ENCODE measurements at places on chromosomes 1 and 21.

DNA sequence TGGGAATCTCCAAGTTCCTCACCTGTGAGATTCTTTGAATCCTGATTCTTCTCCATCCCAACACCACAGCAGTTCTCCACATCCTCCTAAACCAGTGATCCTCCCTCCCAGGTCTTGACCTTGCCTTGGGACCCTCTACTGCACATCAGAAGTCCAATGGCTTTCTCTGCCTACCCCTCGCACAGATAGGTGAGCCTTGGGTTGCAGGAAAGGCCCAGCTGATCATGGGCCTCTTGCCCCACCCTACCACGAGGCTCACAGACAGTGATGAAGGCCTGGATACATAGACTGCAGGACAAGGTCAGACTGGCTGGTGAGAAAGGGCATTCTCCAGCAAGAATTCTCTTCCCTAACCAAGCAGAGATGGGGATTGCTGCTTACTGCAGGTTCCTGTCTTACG is 825 bp downstream of the FABP3 start:
- no peak for DNase-seq

DNA sequence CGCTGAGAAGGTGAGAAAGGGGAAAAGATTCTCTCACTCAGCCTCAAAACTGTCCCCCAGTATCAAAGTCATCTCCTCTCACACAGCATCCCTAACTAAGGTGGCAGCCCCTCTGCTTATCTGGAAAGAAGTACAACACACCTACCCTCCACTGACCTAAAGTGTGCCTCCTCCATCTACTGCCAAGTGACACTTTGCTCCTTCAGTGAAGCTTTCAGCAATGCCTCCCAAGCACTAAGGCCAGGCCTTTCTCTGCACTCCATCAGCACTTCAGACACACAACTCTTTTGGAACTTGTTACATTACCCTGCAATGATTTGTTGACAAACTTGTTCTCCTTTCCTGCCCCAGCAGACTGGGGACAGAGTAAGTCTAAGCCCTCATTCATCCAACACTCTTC is 1.4 kb downstream of the SH3BP5L start:
- DNase-seq = no peak

DNA sequence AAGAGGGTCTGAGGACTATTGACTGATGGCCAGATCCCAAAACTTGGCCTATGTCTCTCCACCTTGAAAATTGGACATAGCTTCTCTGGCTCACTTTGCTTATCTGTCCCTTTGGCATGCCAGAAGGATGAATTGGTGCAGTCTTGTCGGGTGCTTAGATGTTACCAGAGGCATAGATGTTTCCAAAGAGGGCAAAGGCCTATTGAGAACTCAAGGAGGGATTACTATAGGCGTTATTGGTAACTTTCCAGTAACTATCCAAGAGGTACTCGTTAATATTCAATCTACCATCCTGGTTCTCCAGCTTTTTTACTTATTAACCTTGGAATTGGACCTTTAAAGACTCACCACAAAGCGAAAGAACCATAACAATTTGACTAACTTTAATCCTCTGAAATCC is 368.3 kb upstream of the ESRRG start:
- DNase-seq = no peak

DNA sequence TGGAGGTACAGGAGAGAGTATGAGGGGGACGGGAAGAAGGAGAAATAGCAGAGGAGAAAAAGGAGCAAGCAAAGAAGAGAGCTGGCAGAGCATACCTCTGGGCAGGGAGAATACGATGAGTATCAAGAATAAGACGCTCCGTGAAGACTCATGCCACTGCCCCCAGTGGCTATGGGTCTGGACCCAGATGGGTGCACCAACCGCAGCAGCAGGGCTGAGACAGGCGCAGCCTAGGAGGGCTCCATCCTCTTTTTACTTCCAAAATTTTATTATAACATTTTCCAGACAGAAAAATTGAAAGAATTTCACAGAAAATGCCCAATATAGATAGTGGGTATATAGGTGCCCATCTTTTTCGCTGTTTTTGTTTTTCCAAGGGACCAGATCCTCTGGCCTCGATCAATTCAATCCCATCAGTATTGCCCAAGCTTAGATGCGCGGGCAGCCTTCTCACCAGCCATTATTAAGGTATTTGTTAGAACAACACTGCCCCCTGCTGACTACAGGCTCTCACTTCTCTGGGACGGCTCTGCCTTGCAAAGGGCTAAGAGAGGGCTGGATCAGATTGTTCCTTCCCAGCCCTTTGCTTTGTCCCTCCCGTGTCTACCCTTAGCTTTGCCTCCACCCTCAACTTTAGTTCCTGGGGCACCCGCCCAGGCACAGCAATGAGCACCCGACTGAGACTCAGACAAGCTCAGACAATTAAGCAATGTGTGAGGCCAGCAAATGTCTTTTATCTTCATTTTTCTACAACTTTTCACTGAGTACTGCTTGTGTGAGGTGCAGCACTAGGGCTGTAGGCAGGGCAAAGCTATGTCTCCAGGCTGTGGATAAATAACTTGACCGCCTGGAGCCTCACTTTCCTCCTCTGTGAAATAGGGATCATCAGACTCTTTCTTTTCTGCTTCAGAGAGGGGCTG is 17.5 kb upstream of the CAMK1G start:
- peak; percentile 62 for DNase-seq

DNA sequence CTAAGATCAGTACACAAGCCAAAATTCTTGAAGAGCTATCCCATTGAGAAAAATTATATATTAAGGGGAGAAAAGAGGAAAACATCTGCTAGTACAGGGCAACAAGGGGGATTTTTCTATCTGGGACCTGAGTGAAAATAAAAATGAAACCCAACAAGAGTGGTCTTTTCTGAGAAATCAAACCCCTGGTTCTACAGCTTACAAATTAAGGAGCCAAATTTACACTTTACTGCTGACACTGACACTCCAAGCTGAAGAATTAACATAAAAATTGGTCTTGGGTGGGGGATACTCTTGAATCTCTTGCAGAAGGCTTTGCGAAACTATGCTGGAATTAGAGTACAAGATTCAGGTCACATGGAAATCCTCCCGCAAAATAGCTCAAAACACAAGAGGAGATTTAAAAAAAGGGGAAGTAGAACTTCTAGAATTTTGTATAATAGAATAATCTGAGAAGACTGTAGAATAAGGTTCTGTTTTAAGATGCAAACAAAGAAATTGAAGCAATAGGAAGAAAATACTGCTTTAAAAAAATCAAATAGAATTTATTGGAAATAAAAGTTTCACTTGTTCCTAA is 32.1 kb upstream of the HSPA13 start:
- no peak for DNase-seq

DNA sequence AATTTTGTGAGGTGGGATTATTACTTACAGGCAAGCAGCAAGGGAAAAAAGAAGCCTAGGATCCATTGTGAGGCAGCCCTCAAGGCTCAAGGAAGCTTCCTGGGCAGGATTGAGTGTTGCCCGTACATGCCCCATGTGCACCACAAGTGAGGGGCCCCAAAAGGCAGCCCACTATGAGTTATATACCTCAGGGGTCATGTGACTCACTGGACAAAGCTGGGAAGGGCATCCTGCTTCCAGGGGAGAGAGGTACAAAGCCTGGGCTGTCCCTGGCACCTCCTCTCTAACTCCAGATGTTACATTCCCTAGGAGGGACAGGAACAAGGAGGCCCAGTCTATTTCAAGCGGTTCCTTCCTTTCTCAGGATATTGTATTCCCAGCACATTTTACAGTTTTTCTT is 34.0 kb upstream of the CD1D start:
- DNase-seq = no peak

DNA sequence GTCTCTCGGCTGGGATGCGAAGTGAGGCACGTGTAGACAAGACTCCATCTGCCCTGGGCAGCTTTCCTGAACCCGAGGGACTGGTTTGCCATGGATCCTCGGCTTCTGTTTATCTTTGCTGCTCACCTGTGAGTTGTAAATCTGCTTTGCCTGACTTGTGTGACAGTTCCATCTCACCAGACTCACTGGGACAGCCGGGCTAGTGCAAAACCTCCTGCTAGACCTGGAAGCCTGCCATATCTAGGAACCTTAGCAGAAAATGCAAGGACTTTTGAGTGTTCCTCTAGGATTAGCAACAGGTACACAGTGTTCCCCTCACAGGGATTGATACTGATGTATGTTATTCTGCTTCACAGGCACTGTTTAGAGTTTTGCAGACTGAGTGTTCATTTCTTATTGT is 218.6 kb downstream of the URB2 start:
- no peak for DNase-seq

- no peak for DNase-seq
Observed at GRCh38 chr21:14569868-14570267, 23.8 kb upstream of the SAMSN1 start.

- no peak for DNase-seq
Observed at GRCh38 chr1:56123421-56123820, 455.9 kb downstream of the PLPP3 start.

GRCh38 chr1:61223140-61223539 is 140.8 kb downstream of the NFIA start:
- no peak for DNase-seq

- no peak for DNase-seq
Observed at GRCh38 chr1:222811671-222812070, 3.2 kb upstream of the DISP1 start.

DNA sequence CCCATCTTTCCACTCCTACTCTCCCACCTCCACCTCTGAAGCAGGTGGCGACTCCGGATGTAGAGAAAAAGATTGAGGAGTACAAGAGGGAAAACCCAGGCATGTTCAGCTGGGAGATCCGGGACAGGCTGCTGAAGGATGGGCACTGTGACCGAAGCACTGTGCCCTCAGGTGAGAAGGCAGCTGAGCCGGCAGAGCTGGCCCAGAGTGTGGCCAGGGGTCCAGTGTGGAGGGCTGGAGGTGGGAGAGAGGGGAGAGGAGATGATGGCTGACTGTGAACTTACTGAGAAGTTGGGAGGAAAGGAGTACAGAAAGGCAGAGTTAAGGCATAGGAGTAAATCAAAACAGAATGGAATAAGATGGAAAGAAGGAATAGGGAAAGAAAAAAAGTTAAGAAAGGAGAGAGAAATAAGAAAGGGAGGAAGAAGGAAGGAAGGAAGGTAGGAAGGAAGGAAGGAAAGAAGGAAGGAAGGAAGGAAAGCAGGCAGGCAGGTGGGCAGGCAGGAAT is 4.5 kb downstream of the PAX7 start:
- no peak for DNase-seq

DNA sequence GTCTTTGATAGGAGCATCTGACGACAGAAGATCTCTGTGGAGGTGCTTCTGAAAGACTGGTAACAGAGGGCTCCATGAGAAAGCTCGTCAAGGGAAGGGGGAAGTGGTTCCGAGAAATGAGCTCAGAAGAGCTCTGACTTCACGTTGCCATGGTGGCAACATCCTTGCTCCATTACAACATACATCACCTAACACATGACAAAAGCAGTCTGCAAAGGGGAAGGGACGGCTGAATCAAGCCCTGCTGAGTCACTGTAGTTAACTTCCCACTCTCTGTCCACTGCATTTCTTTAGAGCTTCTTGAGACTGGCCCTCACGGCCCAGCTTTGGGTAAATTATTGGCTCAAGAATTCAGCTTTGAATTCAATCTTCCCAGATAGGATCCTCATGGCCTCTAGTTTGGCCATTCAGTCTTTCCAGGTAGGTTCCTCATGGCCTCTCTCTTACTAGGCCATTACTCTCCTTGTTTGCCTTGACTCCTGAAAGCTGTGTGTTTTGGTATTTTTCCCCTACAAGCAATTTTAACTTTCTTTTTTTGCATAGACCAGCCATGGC is 88.0 kb upstream of the ZNF648 start:
- no peak for DNase-seq

DNA sequence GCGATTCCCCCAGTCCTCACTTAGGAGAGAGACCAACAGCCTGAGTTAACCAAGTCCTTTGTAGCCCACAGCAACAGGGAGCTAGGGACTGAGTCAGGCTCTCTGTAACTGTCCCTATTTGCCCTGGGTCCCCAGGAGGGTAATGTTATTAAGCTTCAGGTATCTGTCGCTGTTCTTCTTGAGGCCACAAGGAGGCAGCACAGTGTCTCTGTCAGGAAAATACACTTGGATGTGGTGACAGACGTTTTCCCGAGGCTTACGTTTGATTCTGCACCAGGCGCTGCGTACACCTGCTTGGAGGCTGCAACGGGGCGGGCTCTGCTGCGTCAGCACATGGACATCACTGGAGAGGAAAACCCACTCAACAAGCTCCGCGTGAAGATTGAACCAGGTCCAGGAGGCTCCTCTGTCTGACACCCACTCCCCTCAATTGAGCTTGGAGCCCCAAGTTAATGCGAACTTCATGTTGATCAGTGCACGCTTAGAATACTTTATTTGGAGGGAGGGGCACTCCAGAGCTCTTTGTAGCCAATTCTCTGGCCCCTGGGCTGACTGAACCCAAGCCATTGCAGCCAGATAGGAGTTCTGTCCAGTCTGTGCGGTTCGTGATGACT is 10.7 kb upstream of the ELF3 start:
- peak; percentile 39 for DNase-seq

- peak; percentile 7 for DNase-seq
Observed at GRCh38 chr1:167532964-167533824, 14.9 kb upstream of the CD247 start.

DNA sequence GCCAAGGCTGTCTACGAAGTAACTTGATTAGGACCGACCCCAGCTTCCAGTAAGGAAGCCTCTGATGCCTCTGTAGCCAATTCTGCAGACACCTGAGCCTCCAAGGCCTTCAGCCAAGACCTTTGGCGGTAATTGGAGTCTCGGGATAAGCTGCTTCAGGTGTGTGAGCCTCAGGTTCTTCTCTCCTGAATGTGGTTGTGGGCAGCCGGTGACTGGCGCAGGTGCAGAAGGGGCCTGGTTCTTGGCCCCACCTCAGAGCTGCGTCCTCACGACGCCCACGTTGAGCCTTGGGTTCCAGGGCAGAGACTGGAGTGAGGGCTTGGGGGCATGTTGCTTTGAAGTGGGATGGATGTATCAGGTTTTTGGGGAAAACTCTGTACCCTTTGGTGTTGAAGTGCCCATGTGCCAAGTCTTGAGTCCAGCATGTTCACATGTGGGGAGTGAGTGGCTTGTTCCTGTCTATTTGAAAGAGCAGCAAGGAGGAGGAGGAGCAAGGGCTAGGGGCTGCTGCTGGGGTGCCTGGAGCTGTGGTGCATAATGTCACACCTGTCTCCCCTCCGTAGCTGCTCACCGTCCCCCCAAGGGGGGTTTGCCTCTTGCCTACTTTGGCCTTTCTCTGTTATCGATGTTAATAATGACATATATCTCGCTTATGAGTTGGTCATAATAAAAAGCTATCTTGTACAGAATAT is 1.4 kb downstream of the PSEN2 start:
- no peak for DNase-seq

- no peak for DNase-seq
Observed at GRCh38 chr1:23915466-23915865, 2.3 kb upstream of the CNR2 start.

DNA sequence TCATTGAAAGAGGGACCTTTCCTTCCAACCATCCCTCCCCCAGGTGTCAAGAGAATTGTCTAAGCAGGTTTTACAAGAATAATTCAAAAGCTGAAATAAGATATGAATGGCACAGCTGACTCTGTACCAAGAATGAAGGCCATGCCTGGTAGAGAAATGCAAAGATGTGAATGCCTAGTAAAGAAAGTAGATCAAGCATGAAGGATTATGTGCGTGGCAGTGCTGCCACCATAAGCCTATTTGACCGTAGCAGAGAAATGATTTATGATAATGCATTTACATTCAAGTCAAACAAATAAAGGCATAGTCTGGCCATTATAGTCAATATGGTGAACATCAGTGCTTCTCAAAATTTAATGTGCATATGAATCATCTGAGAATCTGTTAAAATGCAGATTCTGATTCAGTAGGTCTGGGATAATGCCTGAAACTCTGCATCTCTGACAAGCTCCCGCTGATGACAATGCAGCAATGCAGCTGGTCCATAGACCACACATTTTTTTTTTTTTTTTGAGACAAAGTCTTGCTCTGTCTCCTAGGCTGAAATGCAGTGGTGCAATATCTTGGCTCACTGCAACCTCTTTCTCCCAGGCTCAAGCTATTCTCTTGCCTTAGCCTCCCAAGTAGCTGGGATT is 16.6 kb upstream of the CLCA4 start:
- DNase-seq = no peak
